ENCODE measurements at places on chromosomes 16 and 17. TPM values are rescaled to one million over a fixed set of nuclear protein-coding genes. Genes with fewer than 3 reads are reported as not detected.
A peak's percentile ranks its signal among the peaks of the same experiment; 100 is the strongest.

Gene CXCL16
- 3.9 TPM for total RNA-seq

Gene KRTAP9-2
- not detected for total RNA-seq

DNA sequence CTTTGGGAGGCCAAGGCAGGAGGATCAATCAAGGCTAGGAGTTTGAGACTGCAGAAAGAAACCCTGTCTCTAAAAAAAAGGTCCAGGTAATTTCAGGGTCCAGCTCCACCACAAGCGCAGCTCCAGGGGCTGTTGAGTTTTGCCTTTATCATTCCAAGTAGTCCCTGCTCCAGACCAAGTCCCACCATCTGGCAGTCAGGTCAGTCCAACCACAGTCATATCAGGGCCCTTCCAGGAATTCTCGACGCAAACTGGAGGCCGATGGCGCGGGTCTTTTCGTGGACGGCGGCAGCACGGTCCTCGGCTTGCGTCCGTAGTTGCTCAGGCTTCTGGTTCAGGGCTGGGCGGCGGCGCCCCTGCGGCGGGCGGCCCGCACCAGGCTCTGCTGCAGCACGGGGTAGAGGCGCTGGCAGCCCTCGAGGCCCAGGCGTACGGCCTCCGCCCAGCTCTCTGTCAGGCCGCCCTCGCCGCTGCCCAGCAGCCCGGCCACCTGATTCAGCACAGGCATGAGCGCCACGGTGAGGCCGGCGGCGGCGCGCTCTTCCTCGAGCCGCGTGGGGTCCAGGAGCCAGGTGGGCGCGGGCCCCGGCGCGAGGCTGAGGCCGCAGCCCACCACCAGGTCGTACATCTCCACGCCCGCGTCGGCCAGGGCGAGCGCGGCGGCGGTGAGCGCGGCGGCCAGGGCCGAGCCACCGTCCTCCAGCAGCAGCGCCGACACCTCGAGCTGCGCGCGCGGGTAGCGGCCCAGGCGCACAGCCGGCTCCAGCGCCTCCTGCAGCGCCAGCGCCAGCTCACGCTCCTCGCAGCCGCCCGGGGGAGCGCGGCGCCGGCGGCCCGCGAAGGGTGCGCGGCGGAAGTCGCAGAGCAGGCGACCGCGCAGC is 752 bp downstream of the EXOSC6 start:
- DNase-seq = no peak

Gene CHST5
- total RNA-seq = 0.27 TPM

Gene KRT40
- not detected for total RNA-seq

Gene RND2
- total RNA-seq = 1.5 TPM

- DNase-seq = no peak
Measured at GRCh38 chr17:51180486-51180885, 14.3 kb downstream of the NME2 start.

DNA sequence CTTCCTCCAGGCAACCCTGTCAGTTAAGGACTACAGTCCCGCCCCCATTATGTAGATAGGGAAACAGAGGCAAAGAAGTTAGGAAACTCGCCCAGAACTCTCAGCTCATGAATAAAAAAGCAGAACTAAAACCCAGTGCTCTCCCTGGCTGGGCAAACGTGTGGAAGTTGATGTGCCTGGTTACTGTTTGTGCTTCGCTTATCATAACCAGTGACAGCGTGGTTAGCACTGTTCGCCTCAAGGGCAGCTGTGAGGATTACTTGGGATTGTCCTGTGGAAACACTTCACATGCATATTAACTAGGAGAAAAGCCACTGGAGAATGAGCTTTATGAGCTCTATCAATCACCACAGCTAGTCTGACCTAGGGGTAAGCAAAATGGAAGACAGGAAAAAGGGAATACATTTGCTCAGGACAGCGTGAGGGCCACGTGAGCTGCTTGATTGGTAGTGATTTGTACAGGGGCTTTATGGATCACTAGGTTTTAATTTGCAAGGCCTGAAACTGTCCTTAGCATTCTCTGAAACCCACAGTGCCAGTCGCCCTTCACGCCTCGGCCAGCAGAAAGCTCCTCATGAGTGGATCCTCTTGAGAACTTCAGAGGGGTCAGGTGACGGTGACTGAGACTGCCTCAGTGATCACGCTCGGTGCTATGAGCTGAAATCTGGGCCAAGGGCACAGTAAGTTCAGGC is 19.9 kb downstream of the CYB5D2 start:
- no peak for DNase-seq

Gene CIBAR2
- not detected for total RNA-seq

Gene G6PC1
- total RNA-seq = not detected

Gene EVI2B
- 2.9 TPM for total RNA-seq

DNA sequence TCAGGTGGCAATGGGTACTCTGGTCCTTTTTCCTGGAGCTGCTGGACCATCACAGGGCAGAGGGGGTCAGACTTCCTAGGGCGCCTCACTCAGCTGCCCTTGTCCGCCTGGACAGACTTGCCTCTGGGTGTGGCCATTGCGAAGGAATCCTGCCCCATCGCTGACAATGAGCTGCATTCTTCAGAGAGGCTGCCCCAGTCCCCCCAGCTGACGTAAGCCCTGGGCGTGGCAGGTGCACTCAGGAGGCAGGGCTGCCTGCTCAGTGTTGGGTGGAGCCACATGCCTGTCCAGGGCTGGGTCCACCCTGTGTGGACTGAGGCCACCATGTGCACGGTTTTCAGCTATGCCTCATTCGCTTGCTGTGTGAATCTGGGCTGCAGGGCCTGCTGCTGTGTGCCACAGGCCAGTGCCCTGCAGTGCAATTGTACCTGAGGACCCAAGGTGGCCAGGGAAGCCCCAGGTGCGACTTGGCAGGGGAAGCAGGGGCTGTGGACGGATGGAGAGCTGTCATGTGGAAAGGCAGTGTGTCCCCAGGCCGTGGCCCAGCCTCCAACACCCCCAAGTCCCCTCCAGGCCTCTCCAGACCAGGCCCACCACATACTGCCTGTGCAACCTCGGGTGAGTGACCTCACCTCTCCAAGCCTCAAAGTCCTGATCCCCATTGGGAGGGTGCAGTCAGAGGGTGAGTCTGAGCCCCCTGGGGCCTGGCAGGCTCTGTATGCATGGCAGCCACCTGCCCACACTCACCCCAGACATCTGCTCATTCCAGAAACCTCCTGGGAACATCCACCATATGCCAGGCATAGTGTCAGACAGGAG is 14.0 kb upstream of the MPRIP start:
- peak; percentile 76 for DNase-seq

- no peak for DNase-seq
Measured at GRCh38 chr16:22681554-22682291, 132.2 kb upstream of the HS3ST2 start.

- no peak for DNase-seq
Measured at GRCh38 chr17:56700919-56701420, 107.5 kb downstream of the NOG start.

Gene TNK1
- 2.6 TPM for total RNA-seq

Gene USP43
- not detected for total RNA-seq

- no peak for DNase-seq
Measured at GRCh38 chr17:69246726-69247375, 18.2 kb upstream of the ABCA10 start.

DNA sequence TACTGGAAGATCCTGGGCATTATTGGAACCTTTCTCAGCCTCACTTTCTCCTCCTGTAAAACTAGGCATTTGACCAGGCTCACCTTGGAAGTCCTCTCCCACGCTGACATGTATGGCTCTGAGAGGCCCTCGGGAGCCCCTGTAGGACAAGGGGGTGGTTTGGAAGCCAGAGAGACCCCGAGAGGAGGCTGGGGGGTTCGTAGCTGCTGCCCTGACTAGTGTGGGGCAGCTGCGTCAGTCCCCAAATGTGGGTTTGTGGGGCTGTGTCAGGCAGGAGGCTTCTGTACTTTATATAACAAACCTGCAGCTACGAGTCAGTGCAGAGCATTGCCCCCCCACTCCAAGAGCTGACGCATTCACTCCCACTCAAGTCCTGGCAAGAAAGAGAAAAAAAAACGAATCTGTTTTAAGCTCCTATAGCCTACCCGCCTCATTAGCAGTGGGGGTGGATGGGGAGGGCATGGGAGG is 1.8 kb downstream of the CX3CL1 start:
- no peak for DNase-seq

- no peak for DNase-seq
Measured at GRCh38 chr16:75372236-75372856, 61.0 kb downstream of the CFDP1 start.

DNA sequence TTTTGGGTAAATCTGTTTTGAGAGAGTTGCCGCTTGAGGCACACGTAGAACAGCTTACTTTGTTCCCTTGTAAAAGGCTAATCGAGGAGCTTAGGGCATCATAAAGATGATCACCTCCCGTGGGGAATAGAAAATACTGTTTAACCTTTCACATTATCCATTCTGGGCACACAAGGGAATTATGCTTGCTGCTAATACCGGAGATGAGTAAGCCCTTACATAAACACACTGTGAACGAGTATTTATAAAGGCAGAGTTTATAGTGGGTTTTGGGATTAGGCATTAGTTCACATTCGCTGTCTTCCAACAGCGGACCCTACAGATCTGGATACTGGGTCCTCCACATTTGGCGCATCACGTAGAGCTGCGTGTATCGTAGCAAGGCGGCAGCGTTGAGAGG is 51.2 kb upstream of the CNTNAP4 start:
- DNase-seq = no peak

GRCh38 chr16:11780991-11781680 is 15.9 kb downstream of the ZC3H7A start:
- no peak for DNase-seq

All from Right ventricle myocardium inferior (tissue), 1 donor.